ENCODE measurements at places on chromosomes 13 and 19.
A peak's percentile ranks its signal among the peaks of the same experiment; 100 is the strongest.

GRCh38 chr19:38838208-38838985, 6.8 kb upstream of the ECH1 start:
- no peak for DNase-seq

GRCh38 chr13:92649140-92649813, 577.3 kb upstream of the GPC6 start:
- no peak for DNase-seq

- no peak for DNase-seq
These were observed 252.6 kb downstream of the SLITRK5 start for GRCh38 chr13:87923753-87924152.

GRCh38 chr13:103238441-103238840, 172.2 kb upstream of the SLC10A2 start:
- no peak for DNase-seq

GRCh38 chr19:33110137-33110910, 21.6 kb upstream of the WDR88 start:
- DNase-seq = peak; percentile 33

- no peak for DNase-seq
These were observed 162.0 kb downstream of the EFNB2 start for GRCh38 chr13:106373304-106373988.

- DNase-seq = no peak
These were observed 85.8 kb upstream of the UBL3 start for GRCh38 chr13:29936051-29936813.

GRCh38 chr19:31353833-31354232, 4.6 kb upstream of the TSHZ3 start:
- DNase-seq = no peak

DNA sequence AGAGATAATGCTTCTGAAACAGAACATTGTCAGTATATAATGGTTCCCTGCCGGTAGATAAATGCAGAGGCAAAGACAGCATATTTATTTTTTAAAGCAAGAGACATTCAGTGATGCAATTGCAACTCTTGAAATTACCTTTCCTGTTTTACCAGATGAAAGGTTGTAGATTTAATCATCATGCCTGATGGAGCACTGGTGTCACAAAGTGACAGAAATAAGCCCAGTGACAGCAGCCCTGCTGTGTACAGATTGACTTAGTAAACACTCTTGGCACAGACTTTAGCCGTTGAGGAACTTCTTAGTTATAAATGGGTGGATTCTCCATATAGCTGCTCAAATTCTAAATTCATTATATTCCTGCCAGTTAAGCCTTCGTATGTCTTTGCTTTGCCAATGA, 172.5 kb downstream of the ITGBL1 start:
- no peak for DNase-seq

- no peak for DNase-seq
These were observed 29.7 kb upstream of the FREM2 start for GRCh38 chr13:38657191-38657590.

DNA sequence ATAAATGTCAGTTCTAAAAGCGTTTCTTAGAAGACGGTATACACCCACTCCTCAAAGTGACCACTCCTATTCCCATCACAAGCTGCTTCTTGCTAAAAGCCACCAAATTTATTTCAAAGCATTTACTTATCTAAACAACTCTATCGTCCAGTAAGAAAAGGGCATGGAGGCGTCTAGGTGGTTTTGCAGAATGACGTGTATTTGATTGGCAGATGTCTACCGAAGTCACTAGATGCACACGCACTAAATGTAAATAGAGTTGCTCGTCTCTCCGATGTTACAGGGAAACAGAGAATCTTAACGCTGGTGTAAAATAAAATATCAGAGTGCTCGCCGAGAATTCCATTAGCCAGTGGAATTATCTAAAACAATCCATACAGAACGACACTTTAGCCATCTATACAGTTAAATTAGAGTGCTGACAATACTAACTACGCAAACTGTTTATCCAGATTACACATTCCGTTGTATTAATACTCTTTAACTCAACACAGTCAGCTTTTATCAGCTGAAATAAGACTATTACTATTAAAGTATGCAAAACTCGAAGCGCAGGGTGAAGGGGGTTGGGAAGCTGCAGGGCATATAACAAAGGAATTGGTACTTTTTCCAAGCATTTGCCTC, 1.9 kb downstream of the KLF12 start:
- DNase-seq = no peak

Data from HS-27A (cell line).